ENCODE measurements at places on chromosomes 11 and 22.

DNA sequence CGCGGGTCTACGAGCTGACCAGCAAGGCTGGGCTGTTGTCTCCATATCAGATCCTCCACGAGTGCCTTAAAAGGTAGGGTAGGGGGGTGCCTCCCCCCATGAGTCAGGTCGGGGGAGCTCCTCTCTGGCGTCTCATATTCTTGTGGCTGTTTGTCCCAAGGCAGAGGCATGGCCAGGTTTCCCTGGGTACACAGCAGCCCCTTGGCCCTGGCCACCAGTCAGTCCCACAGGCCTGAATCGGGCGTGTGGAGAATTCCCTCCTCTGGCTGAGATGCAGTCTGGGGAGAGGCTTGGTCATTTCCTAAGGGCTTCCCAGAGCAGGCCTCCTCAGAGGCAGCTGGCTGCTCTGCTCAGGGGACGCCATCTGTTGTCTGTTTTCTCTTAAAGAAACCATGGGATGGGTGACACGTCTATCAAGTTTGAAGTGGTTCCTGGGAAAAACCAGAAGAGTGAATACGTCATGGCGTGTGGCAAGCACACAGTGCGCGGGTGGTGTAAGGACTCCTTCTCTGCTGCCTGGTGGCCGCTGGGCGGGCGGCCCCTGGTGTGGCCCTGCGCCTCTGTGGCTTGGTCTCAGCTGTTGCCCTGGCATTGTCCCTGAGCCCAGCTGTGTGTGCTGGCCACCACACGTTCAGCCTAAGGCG lies 9.6 kb upstream of the RANBP1 start:
- no peak for DNase-seq

- DNase-seq, result no peak
These were observed 687 bp upstream of the ARSA start for GRCh38 chr22:50628543-50629134.

GRCh38 chr11:42773729-42774128 lies 538.1 kb upstream of the API5 start:
- no peak for DNase-seq

GRCh38 chr11:60973699-60974098 lies 2.2 kb downstream of the CD6 start:
- DNase-seq, result no peak

DNA sequence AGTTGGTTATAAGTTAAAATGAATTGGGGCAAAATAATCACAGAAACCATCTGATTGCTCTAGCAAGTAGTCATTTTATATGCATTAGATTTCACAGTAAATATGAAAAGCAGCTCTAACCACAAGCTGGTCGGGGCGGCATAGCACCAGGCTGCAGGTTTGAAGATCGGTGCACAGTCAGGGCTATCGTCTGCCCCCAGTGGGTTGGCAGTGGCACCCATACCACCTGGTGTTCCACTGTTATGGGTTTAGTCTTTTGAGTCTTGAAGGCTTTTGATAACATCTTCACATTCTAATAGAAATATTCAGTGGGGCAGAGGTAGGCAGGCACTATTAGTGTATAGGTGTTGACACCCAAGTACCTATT lies 62.1 kb downstream of the GRK3 start:
- DNase-seq, result no peak

- DNase-seq, result peak; percentile 11
These were observed 20.5 kb downstream of the MRE11 start for GRCh38 chr11:94472916-94473799.

DNA sequence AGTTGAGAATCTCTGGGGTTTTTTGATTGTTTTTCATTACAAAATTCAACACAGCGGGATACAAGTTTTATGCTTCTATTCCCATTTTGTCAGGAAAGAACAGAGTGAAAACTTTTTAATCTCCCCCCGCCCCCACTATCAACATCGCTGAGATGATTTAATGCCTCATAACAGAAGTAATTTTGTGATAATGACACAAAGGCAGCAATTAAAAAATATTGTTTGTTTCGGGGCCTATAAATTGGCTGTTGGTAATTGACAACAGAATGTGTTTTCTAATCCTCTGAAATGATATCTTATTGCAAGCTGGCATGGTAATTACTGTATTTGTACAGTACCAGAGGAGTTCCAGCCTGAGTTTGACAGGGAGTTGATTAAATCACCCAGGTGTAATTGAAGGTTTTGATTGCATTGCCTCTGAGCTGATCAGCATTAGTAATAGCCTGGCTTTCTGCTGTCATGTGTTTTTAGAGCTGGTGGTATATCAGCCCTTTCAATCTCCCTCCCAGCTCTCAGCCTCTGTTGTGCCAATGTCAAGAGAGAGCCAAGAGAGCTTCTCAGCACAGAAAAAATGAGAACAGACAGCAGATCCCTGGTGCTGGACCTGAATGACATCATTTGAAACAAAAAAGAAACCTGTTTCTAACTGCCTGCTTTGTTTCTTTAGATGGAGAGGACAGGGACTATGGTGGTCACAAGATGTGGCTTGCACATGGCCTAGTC lies 265.1 kb downstream of the FAM76B start:
- no peak for DNase-seq

- no peak for DNase-seq
These were observed 132.8 kb upstream of the RASSF10 start for GRCh38 chr11:12876340-12876739.

DNA sequence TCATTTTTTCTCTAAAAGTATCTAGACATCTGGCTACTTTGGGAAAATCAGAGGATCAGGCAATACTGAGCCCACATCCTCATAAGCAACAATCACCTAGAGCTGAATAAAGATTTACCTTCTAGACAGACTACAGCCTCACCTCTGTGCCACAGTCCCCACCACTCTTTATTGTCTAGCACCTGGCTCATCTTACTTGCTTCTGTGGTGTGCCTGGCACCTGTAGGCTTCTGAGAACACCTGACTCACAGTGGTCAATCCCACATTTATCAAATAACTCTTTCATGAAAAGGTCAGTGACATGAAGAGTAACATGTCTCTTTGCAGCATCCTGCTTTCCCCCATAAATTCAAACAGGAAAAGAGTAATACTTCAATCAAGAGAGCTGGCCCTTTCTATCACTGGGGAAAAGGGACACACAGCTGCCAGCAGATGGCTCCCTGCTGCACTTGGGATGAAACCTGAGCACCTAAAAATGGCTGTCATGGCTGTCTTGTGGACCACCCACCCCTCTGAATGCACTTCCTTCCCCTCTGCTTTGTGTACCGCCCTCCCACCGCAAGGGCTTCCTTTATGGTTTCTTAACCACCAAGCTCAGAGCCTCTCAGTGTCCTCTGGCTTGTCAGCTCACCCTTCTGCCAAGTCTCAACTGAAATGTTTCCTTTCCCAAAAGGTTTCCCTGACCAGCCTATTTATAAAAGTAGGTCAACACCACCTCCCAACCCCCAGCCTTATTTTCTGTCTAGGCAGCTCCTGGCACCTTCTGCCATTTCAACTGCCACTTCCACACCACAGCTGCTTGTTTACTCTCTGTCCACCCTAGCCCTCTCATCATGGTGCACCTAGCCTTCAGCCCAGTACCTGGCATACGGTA lies 9.3 kb downstream of the TFIP11 start:
- DNase-seq, result peak; percentile 61

DNA sequence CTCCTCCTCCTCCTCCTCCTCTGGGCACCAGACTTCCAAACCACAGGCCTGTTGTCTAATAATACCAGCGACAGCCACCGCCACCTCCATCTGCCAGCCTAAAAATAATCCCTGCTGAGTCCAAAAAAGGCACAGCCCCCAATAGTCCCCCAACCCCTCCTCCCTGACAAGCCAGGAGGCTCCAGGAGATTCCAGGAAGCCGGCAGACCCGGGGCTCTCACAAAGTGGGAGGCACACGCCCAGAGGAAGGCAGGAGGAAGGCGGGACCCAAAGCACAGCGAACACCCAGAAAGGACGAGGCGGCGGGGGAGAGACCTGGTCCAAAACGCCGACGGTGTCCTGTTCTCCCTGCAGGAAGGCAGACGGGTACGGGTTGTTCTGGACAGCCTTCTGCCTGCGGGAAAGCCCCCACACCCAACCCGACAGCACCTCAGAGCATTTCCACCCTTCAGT lies 5.9 kb downstream of the IGSF9B start:
- no peak for DNase-seq

DNA sequence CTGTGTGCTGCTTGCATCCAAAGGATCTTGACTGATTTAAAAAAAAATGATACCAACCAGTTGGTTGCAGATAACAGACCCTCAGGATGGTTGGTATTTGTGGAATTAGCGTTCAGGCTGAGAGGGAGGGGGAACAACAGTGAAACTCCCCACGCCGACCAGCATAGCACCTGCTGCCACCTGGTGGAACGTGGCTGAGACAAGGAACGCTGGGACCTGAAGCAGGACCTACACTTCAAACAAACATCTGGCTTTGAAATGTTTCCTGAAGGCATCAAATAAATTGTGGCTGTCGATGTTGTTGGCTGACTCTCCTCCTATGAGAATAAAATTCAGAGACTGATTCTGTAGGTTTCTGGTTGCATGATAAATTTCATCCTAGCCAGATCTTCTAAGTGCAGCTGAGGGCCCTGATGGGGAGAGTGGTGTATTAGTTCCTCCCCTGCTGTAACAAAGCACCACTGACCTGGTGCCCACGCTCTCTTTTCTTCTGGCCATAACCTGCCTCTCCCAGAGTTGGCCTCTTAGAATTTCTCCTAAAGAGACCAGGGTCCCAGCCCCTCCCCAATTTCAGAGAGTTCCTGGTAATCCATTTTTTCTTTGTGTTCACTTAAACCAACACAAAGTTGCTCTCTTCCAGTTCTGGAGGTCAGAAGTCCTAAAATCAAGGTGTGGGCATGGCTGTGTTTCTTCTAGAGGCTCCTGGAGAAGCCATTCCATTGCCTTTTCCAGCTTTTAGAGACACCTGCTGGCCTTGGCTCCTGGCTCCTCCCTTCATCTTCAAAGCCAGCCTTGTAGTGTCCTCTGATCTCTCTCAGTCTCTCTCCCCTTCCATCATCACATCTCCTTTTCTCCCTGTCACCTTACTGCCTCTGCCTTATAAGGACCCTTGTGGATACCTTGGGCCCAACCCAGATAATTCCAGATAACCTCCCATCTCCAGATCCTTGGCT lies 17.3 kb downstream of the APOL2 start:
- DNase-seq, result peak; percentile 53

- peak; percentile 41 for DNase-seq
These were observed 22.3 kb downstream of the HPS4 start for GRCh38 chr22:26461188-26461810.

DNA sequence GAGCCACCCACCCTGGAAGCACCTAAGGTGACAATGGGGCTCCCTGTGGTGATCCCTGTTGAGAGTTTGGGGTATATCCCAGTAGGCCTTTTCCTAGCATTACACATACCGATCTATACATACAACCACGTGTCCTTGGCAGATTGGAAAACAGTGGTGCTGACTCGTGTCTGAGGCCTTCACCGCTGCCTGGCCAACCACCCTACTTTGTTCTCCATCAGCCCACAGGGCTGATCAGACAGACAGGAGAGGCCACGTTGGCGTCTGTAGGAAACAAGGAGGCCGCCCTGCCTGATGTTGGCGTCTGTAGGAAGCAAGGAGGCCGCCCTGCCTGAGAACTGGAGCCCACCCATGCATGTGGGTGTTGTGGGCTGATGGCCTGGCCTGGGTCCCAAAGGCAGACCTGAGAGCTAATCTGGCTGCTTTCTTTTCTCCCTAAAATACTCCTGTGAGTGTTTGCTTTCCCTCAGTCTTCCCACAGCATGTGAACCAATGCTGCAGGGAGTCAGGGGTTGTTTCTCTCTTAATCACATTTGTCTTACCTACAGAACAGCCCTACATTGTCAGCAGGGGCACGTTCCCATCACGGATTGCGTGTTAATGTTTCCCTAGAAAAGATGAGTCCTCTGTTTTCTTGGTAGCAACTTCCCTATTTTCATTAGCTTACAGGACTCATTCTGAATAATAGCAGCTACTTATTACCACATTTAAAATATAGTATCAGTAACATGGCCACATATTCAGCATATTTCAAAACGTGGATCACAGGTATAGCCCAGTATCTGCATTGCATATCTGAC lies 57.2 kb downstream of the SBF1 start:
- no peak for DNase-seq

GRCh38 chr22:19115628-19116027 lies 6.6 kb downstream of the DGCR2 start:
- DNase-seq, result peak; percentile 26

- no peak for DNase-seq
These were observed 44.9 kb downstream of the DSCAML1 start for GRCh38 chr11:117752071-117752470.

DNA sequence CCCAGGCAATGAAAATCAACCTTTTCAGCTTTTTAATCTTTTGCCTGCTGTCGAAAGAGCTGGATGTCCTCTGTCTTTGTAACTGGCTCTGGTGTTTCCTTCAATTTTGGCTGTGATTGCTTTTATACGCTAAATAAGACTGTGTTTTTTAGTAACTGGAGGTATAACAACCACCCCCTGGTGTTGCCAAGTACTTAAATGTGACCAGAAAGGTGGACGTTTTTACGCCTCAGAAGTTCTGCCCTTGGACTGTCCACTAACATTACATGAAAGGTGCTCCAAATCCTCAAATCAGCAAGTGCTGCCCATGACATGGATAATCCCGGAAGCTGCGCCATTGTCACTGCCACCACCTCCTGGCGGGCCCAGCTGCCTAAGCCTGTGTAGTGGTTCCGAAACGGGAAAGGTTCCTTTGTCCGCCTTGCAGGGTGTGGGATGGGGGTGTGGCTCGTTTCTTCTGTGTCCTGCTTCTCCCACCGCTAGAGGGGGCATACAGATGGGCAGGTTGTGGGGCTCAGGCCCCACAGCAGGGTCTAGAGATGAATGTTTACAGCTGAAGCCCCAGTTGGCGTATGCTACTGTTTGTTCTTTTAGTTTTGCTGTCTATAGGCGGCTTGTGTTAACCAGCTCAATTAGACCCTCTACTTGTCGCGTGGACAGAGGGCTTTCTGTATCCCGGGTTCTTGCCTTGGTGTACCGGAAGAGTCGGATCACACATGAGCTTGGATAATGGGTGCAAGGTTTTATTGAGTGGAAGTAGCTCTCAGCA lies 82.2 kb upstream of the SEPTIN5 start:
- DNase-seq, result peak; percentile 51
